ENCODE measurements at places on chromosomes 6 and 20.

DNA sequence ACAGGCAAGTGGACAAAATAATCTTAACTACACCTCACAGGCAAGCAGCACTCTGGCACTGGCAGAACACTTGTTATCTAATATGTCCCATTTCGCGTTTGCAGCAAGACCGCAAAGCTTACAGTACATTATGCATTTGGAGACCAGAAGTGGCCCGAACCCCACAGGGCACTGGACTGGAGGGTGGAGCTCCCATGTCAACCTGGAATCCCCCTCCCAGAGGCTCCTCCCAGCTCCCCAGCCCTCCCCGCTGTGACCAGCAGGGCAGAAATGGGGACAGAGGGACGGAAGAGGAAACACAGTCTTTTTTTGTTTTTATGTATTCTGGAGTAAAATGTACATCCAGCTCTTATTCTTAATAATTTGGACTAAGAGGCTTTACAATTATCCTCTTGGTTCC lies 263.7 kb downstream of the SMOC2 start:
- DNase-seq, result no peak

DNA sequence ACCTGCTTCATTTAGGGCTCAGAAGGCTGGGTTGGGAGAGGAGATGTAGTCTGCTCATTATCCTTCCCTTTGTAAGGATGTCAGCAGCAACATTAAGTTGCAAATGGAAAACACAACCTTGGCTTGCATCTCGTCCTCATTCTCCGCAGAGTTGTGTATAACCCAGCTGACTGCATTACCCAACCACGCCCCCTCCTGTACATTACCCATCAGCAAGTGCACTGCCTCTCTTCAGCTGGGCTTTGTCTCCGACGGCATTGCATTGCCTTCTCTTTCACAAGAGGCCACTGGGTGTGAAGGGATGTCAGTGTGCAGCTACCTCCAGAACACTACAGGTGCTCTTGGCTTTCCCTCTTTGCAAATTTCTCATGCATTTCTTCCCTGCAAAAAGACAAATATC lies 128.7 kb upstream of the TSHZ2 start:
- DNase-seq, result no peak

- DNase-seq, result peak; percentile 54
Observed at GRCh38 chr6:170144571-170145271, 146.2 kb downstream of the DLL1 start.

- no peak for DNase-seq
Observed at GRCh38 chr6:78953798-78954197, 86.4 kb downstream of the IRAK1BP1 start.

GRCh38 chr6:158047127-158047518 lies 65.5 kb downstream of the SYNJ2 start:
- DNase-seq, result no peak

DNA sequence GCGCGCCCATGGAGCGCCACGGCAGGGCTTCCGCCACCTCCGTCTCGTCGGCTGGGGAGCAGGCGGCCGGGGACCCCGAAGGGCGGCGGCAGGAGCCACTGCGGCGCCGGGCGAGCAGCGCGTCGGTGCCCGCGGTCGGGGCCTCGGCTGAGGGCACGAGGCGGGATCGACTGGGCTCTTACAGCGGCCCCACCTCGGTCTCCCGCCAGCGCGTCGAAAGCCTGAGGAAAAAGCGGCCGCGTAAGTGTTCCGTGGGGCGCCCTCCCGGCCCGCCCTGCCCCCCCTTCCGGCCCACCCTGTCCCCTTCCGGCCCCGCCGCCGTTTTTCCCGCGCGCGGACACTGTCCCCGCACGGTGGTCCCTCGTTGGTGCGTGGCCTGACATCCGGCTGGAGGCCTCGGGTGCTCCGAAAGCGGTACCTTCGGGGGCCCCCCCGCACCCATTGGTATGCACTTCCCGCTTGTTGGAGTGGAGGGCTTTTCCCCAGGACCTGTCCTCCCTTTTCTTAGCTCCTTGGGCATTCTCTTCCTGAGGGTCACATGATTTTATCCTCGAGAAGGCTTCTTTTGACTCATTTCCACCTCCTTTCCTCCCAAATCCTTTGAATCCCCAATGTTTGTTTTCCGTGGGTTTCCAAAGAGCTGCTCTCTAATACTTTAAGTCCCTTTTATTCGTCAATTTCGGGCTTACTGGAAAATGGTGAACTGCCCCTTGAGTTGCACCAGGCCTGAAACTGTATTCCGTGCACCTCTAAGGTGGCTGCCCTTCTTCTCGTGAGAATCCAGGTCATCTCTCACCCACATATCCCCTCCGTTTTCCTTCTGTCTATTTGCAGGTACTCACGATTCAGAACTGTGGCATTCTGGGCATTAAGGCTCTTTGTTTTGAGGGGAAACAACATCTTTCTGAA lies 556 bp downstream of the PANK2 start:
- DNase-seq, result peak; percentile 32

GRCh38 chr6:145189836-145190235 lies 545.5 kb downstream of the EPM2A start:
- no peak for DNase-seq

DNA sequence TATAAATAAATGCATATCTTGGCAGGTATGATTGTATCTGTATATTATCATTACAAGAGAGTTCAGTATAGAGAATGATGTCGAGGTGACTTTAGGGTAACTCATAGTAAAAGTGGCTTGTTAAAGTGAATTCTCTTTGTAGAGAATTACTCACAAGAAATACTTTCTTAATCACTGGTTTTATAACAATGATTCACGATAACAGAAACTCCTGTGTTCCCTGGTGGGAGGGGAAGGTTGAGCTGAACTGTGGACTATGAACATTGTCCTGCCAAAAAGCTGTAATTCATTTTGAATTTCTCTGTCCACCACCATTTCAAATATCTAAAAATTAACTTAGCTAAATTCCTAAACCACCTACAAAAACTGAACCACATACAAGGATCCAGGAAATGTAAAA lies 7.7 kb downstream of the TPMT start:
- peak; percentile 88 for DNase-seq

- no peak for DNase-seq
Observed at GRCh38 chr20:25220810-25221591, 25.5 kb downstream of the ENTPD6 start.

- DNase-seq, result peak; percentile 30
Observed at GRCh38 chr6:109420751-109421150, 19.7 kb downstream of the PPIL6 start.

DNA sequence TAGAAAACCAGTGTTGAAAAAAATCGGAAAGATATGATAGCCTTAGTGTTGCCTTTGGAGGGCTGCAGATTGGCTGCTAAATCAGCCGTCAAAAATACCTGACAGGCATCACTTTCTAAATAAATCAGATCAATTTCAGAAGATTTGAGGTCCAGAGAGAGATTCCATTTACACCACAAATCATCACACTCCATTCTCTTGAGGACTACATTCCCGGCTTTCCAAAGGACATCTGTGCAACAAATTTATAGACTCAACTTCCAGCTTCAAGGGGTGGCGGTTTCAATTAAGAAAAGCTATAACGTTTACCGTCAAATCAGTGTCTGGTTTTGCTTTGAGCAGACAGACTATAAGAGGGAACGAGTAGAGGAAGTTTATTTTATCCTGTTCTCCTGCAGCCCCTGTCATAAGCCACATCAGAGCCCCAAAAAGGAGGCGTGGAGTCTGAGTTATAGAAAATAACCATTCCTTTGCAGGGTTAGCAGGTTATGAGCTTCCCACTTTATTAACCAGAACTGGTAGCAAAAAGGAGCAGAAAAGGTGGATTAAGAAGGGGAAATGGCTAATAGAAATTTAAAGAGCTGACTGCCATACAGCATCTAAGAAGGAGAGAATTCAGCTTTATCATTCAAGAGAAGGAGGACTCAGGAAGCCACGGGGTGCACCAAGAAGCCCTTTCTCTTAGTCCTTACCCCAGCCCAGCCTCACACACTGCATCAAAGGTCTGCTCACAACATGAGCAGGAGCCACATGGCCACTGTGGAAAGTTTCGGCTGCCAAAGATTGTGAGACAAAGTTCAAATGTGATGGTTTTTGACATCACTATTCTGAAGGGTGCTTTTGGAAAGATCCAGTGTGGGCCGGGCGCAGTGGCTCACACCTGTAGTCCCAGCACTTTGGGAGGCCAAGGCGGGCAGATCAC lies 12.9 kb upstream of the UQCC2 start:
- no peak for DNase-seq

DNA sequence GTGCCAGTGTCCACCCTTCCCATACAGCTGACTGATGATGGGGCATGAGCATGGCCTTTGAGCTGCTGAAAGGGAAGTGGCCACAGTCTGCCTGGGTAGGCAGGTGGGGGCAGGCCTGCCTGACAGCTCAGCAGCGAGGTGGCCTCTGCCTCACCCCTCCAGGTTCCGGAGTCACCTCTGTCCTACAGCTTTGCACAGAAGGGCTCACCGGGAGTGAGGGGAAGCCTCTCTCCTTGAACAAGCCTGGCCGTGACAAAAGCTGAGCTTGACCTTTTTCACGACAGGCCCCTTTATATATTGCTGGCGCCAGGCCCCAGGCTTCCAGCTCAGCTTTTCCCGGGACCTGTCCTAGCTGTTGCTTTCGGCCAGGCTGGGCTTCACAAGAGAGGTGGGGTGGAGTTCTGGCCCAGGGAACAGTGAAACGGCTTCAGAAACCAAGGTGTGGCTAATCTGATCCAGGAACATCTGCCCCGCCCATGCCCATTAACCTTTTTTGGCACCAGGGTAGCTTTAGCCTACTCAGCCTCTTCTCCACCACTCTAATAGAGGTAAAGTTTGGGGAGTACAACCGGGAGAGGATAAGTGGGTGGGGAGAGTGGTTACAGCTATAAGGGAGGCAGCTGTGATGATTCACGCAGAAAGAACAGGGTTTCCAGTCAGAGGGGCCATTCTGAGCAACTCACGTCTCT lies 42.9 kb downstream of the C6orf132 start:
- DNase-seq, result peak; percentile 96

DNA sequence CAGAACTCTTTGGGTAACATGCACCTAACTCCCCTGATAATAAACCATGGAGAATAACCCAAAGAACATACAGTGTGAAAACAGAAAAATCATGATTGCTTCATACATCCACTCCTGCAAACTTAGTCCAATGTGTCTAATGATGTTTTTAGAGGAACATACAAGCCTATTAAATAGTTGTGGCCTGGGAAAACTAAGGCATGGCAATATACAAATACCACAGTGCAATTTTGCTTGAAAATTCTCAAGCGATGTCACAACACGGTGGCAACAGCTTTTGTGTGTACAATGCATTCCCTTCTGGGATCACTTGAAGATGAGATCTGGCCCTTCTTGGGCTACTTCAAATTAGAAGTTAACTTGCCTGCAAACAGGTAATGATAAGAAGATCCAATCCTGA lies 16.7 kb downstream of the MAP3K5 start:
- no peak for DNase-seq

- DNase-seq, result no peak
Observed at GRCh38 chr20:49711667-49711987, 2.1 kb downstream of the B4GALT5 start.

DNA sequence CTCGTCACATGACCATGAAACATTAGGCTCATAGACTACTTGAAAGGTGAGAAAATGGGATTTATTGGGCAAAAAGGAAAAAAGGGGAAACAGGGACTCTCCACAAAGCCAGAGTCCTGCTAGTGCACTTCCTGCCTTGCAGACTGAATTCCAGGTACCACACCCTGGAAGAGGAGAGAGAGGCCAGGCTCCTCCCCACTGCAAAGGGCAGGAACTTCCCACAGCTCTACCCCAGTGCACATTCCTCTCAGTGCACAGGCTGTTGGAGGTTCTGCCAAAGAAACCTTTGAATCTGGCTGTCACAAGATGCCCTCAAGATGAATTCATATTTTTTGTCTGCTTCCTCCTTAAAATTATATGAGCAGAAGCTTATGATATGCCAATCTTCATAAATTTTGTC lies 920.4 kb upstream of the GJE1 start:
- peak; percentile 13 for DNase-seq

DNA sequence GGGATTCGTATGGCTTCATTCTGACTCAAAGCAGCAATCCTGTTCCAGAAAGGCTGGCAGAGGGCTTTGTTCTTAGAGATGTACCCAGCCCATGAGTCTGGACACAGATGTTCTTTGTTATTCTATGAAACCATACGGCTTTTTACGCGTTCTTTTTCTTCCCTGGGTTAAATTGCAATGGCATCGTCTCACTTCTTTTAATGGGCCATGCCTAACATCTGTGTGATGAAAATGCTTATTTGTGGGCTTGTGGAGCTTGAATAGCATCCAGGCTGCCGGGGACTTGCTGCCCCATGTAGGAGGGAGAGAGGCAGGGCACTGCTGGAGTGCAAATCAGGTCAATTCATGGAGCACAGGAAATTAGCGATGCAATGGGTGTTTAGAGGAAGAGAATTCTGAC lies 19.4 kb downstream of the FAM50B start:
- DNase-seq, result no peak

DNA sequence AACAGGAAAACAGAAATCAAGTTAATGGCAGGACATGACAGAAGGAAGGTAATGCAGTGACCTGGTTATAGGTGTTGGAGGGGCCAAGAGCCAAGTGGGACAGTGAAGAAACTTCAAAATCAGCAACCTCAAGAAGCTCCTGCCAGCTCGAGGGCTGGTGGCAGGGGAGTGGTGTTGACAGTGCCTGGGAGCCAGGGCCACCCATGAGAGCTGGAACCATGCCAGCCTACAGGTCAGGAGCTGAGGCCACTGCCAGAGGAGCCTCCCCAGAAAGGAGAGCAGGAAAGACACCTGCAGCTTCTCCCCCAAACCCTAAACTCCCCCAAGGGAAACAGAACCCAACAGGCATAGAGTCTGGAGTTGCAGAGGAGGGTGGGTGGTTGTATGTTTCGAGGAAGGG lies 262.1 kb downstream of the LRFN2 start:
- DNase-seq, result no peak

DNA sequence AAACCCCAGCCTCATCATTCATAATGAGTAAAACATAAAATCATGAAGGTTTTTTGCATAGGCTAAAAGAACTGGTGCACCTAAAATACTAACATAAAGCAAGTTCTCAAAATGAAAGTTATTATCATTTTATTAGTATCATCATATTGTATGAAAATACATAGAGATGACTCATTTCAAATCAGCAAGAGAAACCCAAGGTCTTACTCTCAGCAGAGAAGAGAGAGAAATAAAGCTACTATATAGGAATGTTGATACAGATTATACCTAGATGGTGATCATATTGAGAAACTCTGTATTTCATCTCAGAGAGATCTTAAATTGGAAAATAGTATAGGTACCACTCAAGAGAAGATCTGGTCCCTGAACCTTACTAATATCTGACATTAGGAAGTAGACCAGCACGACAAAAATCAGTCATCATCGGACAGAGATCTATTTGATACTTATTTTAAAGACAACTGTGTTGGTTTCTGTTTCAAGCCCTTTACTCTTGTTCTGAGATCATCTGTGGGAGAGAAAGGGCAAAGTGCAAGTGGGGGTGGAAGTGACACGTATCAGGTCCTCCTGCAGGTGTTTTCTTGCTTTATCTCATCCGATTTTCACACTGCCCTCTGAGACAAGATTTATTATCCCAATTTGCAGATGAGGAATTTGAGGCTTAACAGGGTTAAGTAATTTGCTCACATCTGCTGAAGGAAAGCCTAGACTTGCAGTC lies 532.3 kb downstream of the MAFB start:
- no peak for DNase-seq

GRCh38 chr6:32166411-32167061 lies 2.1 kb downstream of the EGFL8 start:
- DNase-seq, result no peak

GRCh38 chr6:75167851-75168250 lies 38.0 kb downstream of the COL12A1 start:
- DNase-seq, result no peak

All from mammary epithelial cell (primary cell).